ENCODE measurements at places on chromosomes 11 and 22.

DNA sequence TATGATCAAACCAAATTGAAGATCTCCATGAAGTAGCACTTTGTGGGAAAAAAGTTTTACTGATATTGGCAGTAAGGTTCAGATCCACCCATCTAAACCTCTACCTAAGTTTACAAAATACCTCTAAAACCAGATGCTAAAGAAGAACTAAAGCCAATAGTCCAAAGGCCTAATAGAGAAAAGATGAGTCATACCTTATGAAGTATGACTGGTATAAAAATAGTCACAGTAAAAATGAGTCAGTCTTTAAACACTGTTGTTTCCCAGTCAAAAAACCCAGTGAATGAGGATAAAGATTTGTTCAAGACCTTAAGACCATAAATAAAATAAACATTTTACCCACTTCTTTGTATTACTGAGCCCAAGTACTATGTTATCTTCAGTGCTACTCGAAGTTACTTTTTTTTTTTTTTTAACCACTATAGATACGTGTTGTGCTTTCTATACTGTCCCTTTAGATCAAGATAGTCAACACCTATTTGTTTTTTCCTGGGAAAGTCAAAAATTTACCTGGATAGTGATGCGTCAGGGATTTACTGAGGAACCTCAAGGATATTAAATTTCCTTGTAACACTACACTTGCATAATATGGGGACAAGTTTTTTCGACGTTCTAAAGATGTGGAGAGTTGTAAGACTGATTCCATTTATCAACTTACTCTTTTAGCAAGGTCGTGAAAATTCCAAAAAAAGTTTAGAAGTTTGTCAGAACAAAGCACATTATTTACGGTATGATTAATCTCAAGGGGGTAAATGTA is 87.3 kb downstream of the CCDC73 start:
- no peak for DNase-seq

DNA sequence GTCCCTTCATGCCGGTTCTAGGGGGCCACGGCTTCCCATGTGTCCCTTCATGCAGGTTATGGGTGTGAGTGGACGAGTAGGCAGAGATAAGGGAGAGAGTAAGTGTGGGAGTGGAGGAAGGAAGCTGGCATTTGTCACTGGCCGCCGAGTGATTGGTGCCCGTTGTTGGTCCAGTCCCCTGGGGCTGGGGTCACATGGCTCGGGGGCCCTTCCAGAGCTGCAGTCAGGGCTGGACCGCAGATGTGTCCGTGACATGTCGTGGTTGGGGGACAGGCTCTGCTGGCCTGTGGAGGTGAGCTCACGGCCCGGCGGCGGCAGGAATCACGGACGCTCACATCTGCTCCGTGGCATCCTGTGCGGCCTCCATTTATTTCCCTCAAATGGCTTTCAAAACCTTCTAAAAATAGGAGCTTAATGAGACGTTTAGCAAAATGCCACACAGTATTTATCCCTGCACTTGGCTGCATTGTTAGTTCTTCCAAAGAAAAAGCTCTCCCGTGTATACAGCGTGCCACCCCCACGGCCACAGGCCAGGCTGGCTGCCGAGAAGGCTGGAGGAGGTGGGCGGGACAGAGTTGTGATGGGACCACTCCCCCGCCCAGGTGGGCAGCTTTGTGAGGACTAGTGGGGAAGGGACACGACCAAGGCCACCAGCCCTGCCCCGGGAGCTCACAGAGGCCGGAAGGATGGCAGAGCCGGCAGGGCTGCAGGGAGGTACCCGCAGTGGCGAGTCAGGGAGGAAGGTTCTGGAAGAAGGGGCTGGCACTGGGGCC is 386.7 kb downstream of the TBC1D22A start:
- no peak for DNase-seq

DNA sequence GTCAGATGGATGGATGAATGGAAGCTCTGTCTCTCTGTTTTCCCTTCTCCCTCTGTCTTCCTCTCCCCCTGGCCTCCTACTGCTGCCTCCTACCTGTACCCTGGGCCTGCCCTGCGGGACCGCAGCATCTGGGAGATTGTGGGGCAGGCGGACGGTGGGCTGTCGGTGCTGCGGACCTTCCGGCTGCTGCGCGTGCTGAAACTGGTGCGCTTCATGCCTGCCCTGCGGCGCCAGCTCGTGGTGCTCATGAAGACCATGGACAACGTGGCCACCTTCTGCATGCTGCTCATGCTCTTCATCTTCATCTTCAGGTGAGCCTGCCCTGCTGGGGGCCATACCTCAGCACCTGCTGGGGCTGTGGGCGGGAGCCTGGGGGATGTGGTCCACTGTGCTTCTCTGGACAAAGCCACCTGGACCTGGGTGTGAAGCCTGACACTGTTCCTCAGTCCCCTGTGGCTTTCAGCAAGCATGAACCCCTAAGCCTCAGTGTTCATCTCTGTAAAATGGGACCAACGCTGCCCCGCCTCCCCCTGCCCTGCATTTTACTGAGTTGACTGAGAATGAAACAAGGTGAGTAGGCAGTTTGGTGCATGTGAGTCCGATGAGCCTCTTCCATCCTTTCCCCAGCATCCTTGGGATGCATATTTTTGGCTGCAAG is 88.4 kb downstream of the CACNA1I start:
- DNase-seq: no peak

DNA sequence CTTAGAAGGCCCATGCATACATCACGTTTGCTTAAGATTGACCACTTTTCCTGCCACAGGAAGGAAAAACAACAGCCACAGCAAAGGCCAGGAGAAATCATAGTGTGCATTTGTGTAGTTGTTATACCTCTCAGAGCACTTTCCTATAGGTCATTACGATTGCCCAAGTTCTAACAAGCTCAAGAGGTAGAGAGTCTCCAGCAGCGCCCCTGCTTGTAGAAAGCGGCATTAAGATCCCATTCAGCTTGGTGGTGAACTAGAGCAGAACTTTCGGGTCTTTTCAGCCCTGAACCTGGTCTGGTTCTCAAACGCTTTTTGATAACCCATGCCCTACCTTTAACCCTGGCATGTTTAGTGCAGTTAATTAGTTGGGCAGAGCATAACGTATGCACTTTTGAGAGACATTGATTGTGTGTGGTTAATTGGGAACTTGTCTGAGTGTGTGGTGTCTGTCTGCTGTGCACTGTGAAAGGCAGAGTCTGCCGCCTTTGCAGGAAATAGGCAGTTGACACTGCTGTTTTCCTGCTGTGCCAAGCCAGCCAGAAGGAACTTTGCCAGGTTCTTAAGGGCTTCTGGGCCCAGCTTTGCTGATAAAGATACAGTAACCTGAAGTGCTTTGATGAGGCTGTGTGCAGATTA is 109.9 kb upstream of the CLMP start:
- no peak for DNase-seq

GRCh38 chr11:28483072-28483867 is 375.1 kb downstream of the METTL15 start:
- no peak for DNase-seq

DNA sequence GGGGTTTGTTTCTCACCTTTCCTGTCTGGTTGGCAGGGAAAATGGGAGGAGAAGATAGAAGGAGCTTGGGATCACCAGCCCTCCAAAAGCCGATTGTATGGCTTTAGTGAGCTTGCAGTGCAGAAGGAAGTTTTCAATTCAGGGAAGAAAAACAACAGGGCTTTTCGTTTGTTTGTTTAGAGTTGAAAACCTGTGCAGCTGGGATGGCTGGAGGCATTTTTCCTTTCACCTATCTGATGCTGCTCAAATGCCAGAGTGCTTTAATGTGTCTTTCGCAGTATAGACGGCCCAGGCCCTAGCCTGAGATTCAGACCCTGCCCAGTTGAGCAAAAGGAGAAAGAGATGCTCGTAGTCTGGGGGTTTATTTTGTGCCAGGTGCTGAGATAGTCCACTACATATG is 87.9 kb downstream of the INSC start:
- DNase-seq: no peak

DNA sequence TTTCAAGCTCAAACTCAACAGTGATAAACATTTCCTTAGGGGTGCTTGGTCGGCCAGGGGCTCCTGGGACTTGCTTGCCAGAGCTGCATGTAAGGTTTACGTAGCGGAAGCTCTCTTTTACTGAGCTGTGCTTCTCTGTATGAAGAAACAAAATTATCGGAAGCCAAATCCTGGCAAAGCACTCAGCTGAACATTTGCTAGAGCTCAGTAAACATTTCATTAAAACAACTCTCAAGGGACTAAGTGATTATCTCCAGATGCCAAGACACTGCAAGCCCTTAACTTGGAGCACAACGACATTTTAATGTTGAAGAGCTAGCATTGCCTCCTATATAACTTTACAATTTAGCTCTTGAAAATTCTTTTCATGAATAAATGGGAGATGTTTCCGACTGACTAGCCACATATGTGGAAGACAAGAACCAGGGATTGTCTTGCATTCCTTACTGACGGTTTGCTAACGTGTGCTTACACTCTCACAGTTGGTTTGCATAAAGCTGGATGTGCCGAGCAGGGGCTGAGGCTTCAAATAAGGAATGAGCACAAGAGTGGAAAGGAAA is 43.4 kb downstream of the SCUBE2 start:
- DNase-seq: peak; percentile 33

DNA sequence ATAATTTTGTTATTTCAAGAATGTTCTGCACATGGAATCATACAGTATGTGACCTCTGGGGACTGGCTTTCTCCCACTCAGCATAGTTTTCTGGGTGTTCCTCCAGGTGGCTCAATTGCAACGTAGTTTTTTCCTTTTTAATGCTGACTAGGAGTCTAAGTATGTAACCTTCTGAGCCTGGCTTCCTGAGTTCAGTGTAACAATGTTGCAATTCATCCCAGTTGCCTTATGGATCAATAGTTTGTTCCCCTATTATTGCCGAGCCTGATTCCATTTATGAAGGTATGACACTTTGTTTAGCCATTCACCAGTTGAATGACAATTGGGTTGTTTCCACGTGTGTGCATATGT is 128.3 kb downstream of the CRYBB2 start:
- no peak for DNase-seq

- DNase-seq: no peak
Observed at GRCh38 chr22:28773461-28773867, 969 bp downstream of the CCDC117 start.

- DNase-seq: no peak
Observed at GRCh38 chr11:4797206-4797605, 7.0 kb downstream of the OR52R1 start.

DNA sequence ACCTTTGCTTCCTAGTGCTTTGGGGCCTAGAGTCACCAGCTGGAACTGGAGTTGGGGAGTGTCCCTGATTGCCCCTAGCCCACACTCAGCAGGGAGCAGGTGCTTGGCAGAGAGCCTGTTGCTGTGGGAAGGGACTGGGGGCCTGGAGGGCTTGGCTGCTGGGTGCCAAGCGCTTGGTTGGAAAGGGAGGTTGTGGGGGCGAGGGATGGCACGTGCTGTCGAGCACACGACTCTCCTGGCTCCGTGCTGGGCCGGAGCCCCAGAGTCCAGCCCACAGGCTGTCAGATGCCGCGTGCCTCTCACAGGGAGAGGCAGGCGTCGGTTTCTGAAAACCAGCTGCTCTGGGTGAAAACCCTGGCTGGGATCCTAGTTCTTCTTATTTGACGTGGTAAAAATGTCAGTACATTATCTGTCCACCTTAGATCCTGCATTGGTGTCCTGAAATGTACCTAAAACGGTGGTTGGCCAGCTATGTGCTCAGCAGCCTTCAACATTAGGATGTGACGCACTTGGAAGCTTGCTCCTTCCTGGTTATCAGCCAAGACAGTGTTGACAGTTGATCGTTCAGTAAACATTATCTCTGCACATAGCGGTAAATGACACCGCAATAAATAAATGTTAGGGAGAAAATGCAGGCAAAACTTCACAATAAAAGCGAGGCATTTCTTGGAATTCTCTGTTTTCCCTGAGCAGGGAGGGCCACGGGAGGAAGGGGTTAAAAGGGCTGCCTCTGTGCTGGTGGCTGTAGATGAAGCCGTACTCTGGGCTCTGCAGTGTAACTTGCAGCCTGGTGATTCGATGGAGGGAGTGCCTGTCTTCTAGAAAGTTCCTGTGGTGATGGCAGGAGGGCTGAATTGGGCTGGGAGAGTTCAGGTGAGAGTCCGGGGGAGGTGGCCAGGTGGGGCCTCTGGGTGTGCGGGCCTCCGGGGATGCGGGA is 29.2 kb downstream of the GRAMD4 start:
- no peak for DNase-seq

- no peak for DNase-seq
Observed at GRCh38 chr11:94533696-94534630, 9.8 kb upstream of the FUT4 start.

GRCh38 chr11:80638296-80638695 is 1197.5 kb upstream of the TENM4 start:
- DNase-seq: no peak

DNA sequence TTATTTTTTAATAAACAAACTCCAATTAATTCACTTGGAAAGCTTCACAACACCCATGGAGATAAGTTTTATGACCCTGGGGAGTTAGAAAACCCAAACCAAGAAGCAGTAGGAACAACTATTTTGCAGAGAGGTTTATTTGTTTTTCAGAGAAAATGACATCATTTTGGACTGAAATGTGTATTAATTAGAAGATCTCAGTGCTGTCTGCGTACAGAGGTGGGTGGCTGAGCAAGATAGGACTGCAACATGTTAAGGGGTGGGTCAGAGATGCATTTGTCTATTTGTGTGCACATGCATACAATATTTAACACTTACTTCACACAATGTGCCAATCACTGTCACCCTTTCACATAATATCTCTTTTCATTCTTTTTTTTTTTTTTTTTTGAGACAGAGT is 1.1 kb downstream of the SCGB1A1 start:
- DNase-seq: no peak

DNA sequence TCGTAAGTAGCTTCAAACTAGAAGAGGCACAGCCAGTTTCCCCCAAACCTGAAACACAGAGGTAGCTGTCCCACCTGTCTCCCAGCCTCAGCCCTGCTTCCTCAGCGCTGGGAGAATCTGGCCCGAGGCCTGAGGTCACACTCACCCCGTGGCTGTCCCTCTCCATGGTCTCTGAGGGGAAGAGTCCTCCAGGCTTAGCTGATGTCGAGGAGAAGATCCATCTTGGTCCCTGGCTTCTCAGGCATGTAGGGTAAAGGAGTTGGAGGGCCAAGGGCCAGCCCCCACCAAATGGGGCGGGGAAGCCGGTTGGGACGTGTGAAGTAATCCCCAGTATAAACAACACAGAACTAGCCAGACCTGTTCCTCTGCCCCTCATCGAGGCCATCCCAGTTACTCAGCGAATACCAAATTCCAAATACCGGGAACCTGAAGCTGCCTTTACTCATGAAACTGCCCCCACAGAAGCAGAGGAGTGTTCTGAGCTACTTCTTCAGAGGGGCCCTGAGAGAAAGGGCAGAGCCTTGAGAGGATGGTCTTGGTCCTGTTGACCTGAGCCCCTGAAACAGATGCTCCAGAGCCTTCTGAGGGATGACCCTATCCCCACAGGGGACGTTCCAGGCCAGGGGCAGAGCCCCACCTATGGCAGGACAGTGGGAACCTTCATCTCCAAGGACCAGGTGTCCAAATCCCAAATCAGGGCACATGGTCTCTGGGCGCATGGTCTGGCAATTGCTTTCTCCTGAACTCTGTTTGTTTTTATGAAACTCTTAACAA is at the start of gene TMPRSS13:
TMPRSS13 (minus strand) TSS at position 261 of the 774 bp plus-strand sequence; CDS start at position 166, 95 bp downstream.
- DNase-seq: no peak
